ENCODE measurements at places on chromosomes 1 and 21.

DNA sequence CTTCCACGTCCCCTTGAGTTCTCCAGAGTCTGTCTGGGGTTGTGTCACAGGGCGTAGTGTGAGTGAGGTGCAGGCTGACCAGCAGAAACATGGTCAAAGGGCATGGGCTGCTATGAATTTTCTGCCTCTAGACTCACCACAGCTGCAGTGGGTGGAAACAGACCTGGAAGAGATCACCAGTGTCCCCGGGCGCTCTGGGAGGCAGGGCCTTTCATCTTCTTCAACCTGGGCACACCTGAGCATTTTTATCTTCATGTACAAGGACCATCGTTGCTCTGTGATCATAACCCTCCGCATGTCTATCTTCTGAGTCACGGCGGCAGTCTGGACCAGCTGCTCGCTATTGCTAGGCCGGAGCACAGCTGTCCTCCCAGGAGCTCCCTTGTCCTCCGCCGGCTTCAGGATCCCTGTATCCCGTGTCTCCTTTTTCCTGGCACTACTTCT lies 29.6 kb downstream of the DEGS1 start:
- DNase-seq = no peak

DNA sequence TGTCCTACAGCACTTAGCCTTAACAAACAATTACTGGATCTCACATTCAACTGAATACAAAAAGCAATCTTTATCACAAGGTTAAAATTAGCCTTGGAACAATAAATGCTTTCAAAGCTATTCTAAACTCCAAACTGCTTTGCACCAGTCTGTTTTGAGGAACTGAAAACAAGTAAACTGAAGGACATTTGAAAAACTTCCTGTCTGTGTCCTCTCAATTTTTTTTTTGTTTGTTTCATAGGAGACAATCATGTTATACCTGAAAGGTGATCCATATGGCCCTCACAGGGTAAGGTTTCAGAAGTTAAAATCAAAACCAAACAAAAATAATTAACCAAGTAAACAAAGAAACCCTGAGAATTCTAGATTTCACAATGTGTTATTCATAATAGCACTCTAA lies 459.1 kb downstream of the DPYD start:
- DNase-seq = no peak

GRCh38 chr21:40049031-40049930 lies 182.0 kb downstream of the PCP4 start:
- DNase-seq = no peak

DNA sequence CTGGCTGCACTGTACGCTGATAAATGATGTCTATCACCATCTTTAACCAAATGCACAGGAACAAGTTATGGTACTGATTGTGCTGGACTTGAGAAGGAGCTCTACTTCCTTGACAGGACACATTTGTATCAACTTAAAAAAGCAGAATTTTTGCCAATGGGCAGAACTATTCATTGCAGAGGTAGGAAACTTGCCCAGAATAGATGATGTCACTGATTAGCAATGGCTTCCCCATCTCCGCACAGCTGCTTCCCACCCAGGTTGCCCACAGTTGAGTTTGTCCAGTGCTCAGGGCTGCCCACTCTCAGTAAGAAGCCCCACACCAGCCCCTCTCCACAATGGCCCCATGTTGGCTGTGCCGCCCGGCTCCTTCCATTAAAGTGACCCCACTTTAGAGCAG lies 33.4 kb downstream of the CAPN2 start:
- DNase-seq = no peak

DNA sequence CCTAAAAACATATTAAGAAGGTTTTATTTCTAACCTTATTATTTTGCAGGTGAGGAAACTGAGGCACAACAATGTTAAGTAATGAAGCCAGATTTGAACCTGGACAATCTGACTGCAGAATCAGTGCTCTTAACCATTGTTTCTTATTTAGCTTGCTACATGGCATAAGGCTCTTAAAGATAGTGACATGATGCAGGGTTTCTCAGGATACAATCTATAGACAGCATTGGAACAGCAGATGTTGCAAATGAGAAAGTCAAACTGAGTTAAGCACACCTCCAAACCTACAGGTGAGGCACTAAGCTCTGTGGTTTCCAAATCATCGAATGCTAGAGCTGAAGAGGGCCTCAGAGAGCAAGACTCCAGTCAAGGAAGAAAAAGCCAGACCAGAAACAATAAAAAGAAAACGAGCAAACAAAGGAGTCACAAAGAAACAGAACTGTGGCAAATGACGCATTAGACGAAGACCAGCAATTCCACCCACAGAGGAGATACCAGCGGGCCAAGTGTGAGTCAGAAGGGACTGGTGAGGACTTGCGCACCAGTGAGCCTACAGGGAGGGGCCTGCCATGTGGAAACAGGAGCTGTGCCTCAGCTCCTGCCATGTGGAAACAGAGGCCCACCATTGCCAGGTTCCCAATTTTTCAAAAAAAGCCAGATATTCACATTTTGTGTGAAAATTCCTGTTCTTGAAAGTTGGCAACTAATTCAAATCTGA lies 14.4 kb downstream of the CD58 start:
- peak; percentile 67 for DNase-seq

DNA sequence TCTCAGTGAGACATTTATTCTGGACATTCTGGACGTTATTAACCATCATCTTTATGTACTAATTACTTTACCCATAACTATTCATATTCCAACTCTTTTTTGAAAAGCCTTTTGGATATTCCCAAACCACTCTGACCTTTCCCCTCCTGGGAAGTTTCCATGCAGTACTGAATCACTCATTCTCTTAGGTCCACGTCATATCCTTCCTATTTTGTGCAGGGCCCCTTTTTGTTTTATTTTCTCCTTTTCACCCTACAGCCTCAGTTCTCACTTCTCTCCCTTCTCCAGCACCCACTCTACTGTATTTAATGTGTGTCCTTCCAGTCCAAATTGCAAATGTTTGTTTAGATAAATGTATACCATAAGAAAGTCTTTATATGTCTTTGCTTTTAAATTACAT lies 16.4 kb upstream of the ATP1A1 start:
- no peak for DNase-seq

GRCh38 chr1:116309090-116309870 lies 63.8 kb upstream of the ATP1A1 start:
- no peak for DNase-seq

DNA sequence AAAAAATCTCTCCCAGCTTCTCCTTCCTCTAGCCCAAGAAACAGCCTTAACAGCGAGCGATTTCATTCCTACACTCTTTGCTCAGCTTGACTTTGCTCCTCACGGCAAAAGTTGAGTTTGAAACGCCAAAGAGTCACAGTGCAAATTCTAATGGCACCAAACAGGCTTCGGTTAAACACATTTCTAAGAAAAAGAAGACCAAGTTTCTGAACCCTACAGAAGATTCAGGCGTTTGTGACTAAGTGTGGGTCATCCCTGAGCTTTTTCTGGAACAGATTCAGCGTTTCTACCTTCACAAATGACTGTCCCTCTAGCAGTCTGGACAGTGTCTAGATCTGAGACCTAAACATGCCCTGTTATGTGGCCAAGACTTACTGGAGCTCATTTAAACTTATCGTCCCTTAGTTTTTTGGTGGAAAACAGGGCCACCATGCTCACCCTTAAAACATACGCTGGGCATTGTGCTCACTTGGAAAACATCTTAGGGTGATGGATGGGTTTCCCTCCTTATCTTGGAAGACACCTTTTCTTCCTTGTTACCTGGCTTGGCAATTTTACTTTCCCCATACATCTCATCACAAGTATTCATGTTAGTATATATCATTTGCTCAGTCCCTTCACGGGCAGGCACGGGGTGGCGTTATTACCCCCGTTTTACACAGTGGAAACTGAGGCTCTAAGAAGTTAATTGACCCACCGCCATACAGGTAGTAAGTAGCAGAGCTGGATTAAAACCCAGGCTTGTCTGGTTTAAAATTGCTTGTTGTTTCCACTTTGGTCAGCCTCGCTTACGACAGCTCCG lies 1.0 kb downstream of the C1orf198 start:
- DNase-seq = no peak

GRCh38 chr1:116435806-116436610 lies 63.0 kb downstream of the ATP1A1 start:
- DNase-seq = peak; percentile 16

DNA sequence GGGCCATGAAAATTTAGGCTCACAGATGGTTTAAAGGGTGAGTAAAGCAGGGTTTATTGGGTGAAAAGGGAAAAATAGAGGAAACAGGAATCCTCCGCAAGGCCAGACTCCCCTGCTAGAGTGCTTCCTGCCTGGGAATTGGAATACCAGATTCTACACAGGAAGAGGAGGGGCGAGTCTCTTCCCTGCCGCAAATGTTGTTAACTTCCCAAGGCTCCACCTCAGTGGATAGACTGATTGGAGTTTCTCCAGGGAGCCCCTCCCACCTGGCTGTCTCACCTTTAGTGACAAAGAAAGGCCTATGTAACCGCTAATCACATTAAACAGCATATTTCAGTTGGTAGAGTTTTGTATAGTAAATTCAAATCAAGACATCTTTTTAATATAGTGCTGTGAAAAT lies 1450.1 kb downstream of the KCNT2 start:
- no peak for DNase-seq

GRCh38 chr1:5831600-5832335 lies 160.5 kb downstream of the NPHP4 start:
- no peak for DNase-seq

- no peak for DNase-seq
Measured at GRCh38 chr1:240739754-240740153, 127.8 kb upstream of the GREM2 start.

GRCh38 chr1:35447278-35447677 lies 109.9 kb downstream of the KIAA0319L start:
- DNase-seq = no peak

DNA sequence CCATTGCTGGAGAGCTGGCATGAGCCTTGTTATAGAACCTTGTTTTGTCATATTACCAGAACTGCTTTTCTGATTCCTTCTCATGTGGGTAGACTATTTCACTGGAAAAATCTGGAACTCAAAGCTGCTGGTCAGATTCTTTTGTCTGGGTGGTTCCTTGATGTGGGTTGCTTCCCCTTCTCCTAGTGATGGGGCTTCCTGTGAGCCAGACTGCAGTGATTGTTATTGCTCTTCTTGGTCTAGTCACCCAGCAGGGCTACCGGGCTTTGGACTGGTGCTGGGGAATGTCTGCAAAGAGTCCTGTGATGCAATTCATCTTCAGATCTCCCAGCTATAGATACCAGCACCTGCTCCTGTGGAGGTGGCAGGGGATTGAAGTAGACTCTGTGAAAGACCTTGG lies 59.4 kb downstream of the GPR137B start:
- no peak for DNase-seq

DNA sequence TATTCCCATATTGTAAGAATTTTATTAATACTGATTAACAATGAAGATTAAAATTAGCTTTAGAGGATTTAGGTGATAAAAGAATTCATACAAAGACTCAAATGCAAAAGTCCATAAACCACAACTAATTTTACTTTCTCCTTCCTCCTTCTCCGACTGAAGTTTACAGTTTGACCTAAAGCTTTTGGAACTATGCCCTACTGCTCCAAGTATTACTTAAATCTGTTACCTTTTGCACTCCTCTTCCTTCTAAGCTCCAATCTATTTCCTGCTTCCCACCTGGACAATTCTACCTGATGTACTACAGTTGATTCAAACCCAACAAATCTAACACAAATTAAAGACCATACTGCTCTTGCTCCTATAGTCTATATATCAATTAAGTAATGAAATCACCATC lies 36.3 kb downstream of the ANKRD13C start:
- DNase-seq = no peak

DNA sequence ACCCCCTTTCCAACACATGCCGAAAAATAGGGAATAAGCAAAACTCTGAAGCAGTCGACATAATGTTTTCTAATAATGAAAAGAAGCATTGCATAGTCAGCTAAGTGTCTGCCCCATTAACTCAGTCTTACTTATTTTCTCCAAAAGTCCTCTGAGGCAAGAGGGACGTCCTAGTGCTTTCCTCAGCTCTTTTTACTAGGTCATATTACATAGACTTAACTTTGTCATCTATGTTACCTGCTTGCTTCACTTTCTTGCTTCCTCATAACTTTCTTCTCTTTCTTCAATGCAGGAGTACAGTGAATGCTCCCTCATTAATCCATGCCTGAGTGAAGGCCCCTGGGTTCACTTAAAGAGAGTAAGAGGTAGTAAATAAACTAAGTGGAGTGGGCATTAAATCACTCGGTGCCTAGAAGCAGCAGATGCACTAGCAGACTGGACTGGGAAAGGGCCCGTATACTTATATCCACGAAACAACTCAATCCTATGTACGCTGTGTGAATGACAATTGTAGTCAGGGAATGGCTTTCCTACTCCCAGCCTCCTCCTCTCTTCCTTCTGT lies 210.5 kb upstream of the SPAG17 start:
- DNase-seq = no peak

DNA sequence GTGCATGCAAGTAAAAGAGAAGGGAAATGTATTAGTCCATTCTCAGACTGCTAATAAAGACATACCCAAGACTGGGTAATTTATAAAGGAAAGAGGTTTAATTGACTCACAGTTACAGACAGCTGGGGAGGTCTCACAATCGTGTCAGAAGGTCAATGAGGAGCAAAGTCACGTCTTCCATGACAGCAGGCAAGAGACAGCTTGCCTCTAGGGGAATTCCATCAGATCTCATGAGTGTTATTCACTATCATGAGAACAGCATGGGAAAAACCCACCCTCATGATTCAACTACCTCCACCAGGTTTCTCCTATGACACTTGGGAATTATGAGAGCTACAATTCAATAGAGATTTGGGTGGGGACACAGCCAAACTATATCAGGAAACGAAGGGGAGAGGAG lies 8.1 kb downstream of the KRTAP21-3 start:
- DNase-seq = no peak

DNA sequence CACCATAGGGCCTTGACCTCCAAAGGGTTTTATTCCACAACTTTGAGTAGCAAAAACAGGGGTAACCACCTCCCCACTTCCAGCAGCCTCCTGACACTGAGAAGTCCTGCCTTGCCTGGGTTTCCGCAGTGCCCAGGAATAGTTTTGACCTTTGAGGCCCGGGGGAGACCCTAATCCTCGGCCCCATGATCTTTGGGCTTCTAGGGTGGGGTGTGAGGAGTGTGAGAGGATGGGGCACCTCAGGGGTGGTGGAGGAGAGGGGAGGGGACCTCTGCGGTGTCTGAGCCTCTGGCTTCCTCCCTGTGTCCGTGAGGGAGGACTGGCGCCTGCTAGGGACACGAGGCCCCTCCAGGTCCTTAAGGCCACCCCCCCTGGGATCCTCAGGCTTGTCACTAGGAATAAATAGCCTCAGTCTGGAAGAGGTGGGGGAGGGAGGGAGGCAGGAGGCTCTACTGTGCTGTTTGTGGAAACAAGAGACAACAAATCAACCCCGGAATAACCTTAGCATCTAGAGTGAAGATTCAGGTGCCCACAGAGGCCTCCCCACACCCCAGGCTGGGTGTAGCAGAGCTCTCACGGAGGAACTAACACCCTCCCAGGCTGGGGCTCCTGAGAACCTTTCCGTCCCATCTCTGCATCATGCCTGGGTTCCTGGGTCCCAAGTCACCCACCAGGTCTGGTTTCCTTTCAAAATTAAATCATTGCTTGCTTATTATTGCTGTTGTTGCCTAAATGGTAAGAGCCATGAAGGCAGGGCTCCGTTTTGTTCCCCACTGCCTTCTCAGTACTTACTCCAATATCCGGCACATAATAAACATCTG lies 904 bp upstream of the FHL3 start:
- no peak for DNase-seq

GRCh38 chr1:40784141-40784770 lies 669 bp downstream of the KCNQ4 start:
- no peak for DNase-seq
